ENCODE measurements at places on chromosomes 1 and 21. TPM values are rescaled to one million over a fixed set of nuclear protein-coding genes. Genes with fewer than 3 reads are reported as not detected.

Gene TNFRSF8
- total RNA-seq: 0.26 TPM

Gene STMN1
- 67.9 TPM for total RNA-seq

Gene RWDD3
- total RNA-seq: 41.3 TPM

Gene IL10RB
- total RNA-seq: 31.4 TPM

Gene PLPPR4
- 23.8 TPM for total RNA-seq

Gene LEFTY2
- total RNA-seq: 3.9 TPM

Gene VANGL2
- total RNA-seq: 4.1 TPM

Gene LAX1
- 0.42 TPM for total RNA-seq

Gene SDCCAG8
- total RNA-seq: 85.5 TPM

Gene ZSWIM5
- 2.4 TPM for total RNA-seq

Gene MIXL1
- total RNA-seq: not detected

Gene CFHR1
- 1.2 TPM for total RNA-seq

Gene FABP3
- total RNA-seq: 42.1 TPM

Gene IL20
- total RNA-seq: not detected

Gene CR1L
- 1.7 TPM for total RNA-seq

Gene TRNAU1AP
- 35.7 TPM for total RNA-seq

Gene TFF2
- total RNA-seq: not detected

Gene ODF2L
- total RNA-seq: 122 TPM

Gene ADAMTS1
- total RNA-seq: 96.6 TPM

Gene TNNI3K
- total RNA-seq: 5.1 TPM

Gene SIM2
- 0.63 TPM for total RNA-seq

Gene SELL
- 5.1 TPM for total RNA-seq

Gene NEK2
- 13.1 TPM for total RNA-seq

Gene SPRR2B
- not detected for total RNA-seq

Gene SHE
- total RNA-seq: 17.7 TPM

Gene KIF21B
- 1.5 TPM for total RNA-seq

Gene MANEAL
- 3.3 TPM for total RNA-seq

Gene SPRR2G
- total RNA-seq: not detected

Gene RPL11
- 959 TPM for total RNA-seq

Gene LAD1
- total RNA-seq: 12.6 TPM

Gene PCBP3
- total RNA-seq: 4.3 TPM

Gene RIT1
- total RNA-seq: 39.4 TPM

Gene KIF14
- total RNA-seq: 8.5 TPM

Gene TNFSF4
- total RNA-seq: 2.6 TPM

Gene ATAD3C
- 0.26 TPM for total RNA-seq

Gene PLOD1
- 93.9 TPM for total RNA-seq

Gene FAM163A
- 0.53 TPM for total RNA-seq

Gene GREM2
- total RNA-seq: 4.7 TPM

Gene AGRN
- 43.3 TPM for total RNA-seq

Gene SYTL1
- total RNA-seq: 12.8 TPM

Gene TIE1
- 38.5 TPM for total RNA-seq

Gene NPPA
- total RNA-seq: not detected

Gene KIAA1614
- total RNA-seq: 5.8 TPM

Gene PLXNA2
- 15.1 TPM for total RNA-seq

Gene DHX9
- 188 TPM for total RNA-seq

Gene GJC2
- 4.0 TPM for total RNA-seq

Gene SYT14
- 2.4 TPM for total RNA-seq

Measured in urinary bladder (tissue), 4 donors.